Breast epithelium (tissue), 4 donors: ENCODE measurements at places on chromosomes 7 and 10.

- no peaks in the 10 kb centered on the region for H3K4me1 ChIP-seq
- no peaks in the 10 kb centered on the region for H3K27me3 ChIP-seq
- H3K4me3 ChIP-seq, result no peak overlapping the region
- H3K36me3 ChIP-seq, result no peaks in the 10 kb centered on the region
- DNase-seq, result no peak
Observed at GRCh38 chr7:88610942-88611341, 148.6 kb upstream of the ZNF804B start.

- no peaks in the 10 kb centered on the region for H3K4me1 ChIP-seq
- no peaks in the 10 kb centered on the region for H3K36me3 ChIP-seq
- H3K27me3 ChIP-seq, result no peaks in the 10 kb centered on the region
- H3K4me3 ChIP-seq, result no peak overlapping the region
- DNase-seq, result no peak
Observed at GRCh38 chr7:26912933-26913536, 48.6 kb upstream of the SKAP2 start.

GRCh38 chr7:77247206-77247850 lies 47.7 kb upstream of the FGL2 start:
- no peak overlapping the region for H3K4me3 ChIP-seq
- H3K27me3 ChIP-seq, result no peaks in the 10 kb centered on the region
- no peaks in the 10 kb centered on the region for H3K4me1 ChIP-seq
- no peak overlapping the region for H3K27ac ChIP-seq

GRCh38 chr10:42940487-42941294 lies 136.2 kb upstream of the RET start:
- peak; percentile 35 for DNase-seq
- H3K27me3 ChIP-seq, result no peaks in the 10 kb centered on the region
- H3K27ac ChIP-seq, result no peak overlapping the region
- H3K4me1 ChIP-seq, result no peaks in the 10 kb centered on the region
- H3K4me3 ChIP-seq, result no peak overlapping the region

GRCh38 chr7:44103566-44103922 lies 601 bp upstream of the AEBP1 start:
- H3K36me3 ChIP-seq, result no peaks in the 10 kb centered on the region
- no peaks in the 10 kb centered on the region for H3K27me3 ChIP-seq
- no peak for DNase-seq
- H3K27ac ChIP-seq, result peak overlapping the region; percentile 98
- peaks cover 2% of the 10 kb centered on the region for H3K4me1 ChIP-seq

DNA sequence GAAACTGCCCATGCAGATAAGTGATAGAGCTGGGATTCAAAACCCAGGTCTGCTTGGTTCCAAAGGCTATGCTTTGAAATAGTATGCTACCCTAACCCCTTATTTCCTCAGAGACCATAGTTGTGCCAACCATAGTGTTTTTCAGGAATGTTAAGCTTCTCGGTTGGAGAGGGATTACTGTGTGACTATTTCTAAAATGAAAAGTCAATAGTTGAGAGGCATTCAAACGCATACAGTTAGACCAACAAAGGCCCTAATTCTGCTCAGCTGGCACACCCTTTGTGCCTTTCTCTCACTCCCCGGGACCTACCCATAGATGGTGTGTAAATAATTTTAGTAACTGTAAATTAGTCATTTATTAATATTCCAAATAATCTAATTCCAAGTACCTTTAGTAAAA lies 64.6 kb upstream of the RNF148 start:
- H3K36me3 ChIP-seq, result no peaks in the 10 kb centered on the region
- H3K4me3 ChIP-seq, result no peak overlapping the region
- H3K27ac ChIP-seq, result no peak overlapping the region
- no peaks in the 10 kb centered on the region for H3K27me3 ChIP-seq
- no peak for DNase-seq
- H3K4me1 ChIP-seq, result no peaks in the 10 kb centered on the region

GRCh38 chr10:132355297-132355696 lies 23.3 kb downstream of the LRRC27 start:
- H3K27me3 ChIP-seq, result no peaks in the 10 kb centered on the region
- no peaks in the 10 kb centered on the region for H3K4me1 ChIP-seq
- H3K4me3 ChIP-seq, result no peak overlapping the region
- no peak for DNase-seq
- no peaks in the 10 kb centered on the region for H3K36me3 ChIP-seq

GRCh38 chr10:125838802-125839575 lies 15.6 kb downstream of the BCCIP start:
- H3K4me1 ChIP-seq, result no peaks in the 10 kb centered on the region
- no peak overlapping the region for H3K4me3 ChIP-seq
- H3K27ac ChIP-seq, result no peak overlapping the region
- peaks cover 7% of the 10 kb centered on the region for H3K36me3 ChIP-seq
- H3K27me3 ChIP-seq, result no peaks in the 10 kb centered on the region
- no peak for DNase-seq

GRCh38 chr7:134946260-134946659 lies 40.0 kb upstream of the AGBL3 start:
- no peak for DNase-seq
- H3K36me3 ChIP-seq, result no peaks in the 10 kb centered on the region
- H3K27me3 ChIP-seq, result no peaks in the 10 kb centered on the region
- no peaks in the 10 kb centered on the region for H3K4me1 ChIP-seq

DNA sequence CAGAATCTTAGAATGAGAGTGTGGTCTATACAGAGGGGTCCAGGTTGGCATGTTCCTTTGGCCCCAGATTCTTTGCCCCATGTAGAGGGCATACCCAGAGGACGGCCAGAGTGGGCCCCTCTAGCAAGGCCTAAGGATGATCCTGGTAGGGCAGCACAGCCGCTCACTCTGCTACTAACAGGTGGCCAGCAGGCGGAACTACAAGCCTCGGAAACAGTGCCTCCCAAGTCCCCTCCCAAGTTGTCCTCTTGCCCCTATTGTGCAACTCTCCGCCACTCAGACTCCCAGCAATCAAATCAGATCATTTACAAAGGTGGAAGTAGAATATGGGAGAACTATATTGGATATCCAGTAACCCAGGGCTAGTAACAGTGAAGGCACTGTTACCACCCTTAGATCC lies 107.4 kb downstream of the STRA8 start:
- no peak overlapping the region for H3K4me3 ChIP-seq
- H3K4me1 ChIP-seq, result no peaks in the 10 kb centered on the region
- no peaks in the 10 kb centered on the region for H3K36me3 ChIP-seq

- H3K27ac ChIP-seq, result no peak overlapping the region
- no peaks in the 10 kb centered on the region for H3K27me3 ChIP-seq
- no peak overlapping the region for H3K4me3 ChIP-seq
- peak; percentile 22 for DNase-seq
- no peaks in the 10 kb centered on the region for H3K36me3 ChIP-seq
Observed at GRCh38 chr10:132697578-132698200, 88.3 kb downstream of the NKX6-2 start.

- no peaks in the 10 kb centered on the region for H3K27me3 ChIP-seq
- peaks cover 9% of the 10 kb centered on the region for H3K4me1 ChIP-seq
- no peaks in the 10 kb centered on the region for H3K36me3 ChIP-seq
- H3K4me3 ChIP-seq, result peak overlapping the region; percentile 75
- DNase-seq, result peak; percentile 81
Observed at GRCh38 chr10:33330543-33331378, 3.7 kb downstream of the NRP1 start.

DNA sequence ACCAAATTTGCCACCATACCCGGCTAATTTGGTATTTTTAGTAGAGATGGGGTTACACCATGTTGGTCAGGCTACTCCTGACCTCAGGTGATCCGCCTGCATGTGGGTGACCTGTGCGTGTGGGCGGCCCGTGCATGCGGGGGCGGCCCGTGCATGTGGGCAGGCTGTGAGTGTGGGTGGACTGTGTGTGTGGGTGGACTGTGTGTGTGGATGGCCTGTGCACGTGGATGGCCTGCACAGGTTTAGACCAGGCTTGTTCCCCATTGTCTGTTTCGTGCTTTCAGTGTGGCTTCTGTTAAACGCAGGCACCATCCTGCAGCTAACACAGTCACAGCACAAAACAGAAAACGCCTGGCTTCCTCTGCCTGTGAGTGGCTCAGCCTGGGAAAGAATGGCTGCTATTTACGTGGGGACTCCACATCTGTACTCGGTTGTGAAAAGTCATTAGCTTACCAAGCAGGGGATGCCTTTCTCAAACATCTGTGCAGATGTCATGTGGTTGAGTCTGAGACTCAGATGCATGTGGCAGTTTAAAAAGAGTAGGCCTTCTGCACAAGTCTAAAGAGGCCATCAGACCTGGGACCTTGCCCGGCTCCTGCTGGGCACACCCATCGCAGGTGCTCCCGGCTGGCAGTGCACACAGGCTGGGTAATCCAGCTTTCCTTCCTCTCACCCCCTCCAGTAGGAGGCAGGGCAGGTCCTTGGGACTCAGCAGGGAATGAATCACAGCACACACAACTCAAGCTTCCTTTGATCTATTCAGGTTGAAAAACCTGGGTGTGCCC lies 91.6 kb downstream of the COBL start:
- H3K27me3 ChIP-seq, result no peaks in the 10 kb centered on the region
- H3K4me3 ChIP-seq, result no peak overlapping the region
- no peaks in the 10 kb centered on the region for H3K36me3 ChIP-seq
- peak; percentile 35 for DNase-seq

GRCh38 chr7:20597339-20597738 lies 18.1 kb upstream of the ABCB5 start:
- no peaks in the 10 kb centered on the region for H3K27me3 ChIP-seq
- H3K27ac ChIP-seq, result no peak overlapping the region
- no peak overlapping the region for H3K4me3 ChIP-seq
- no peaks in the 10 kb centered on the region for H3K4me1 ChIP-seq

GRCh38 chr10:26494018-26494417 lies 55.9 kb downstream of the APBB1IP start:
- no peaks in the 10 kb centered on the region for H3K4me1 ChIP-seq
- H3K27ac ChIP-seq, result no peak overlapping the region
- H3K27me3 ChIP-seq, result no peaks in the 10 kb centered on the region
- H3K4me3 ChIP-seq, result no peak overlapping the region

DNA sequence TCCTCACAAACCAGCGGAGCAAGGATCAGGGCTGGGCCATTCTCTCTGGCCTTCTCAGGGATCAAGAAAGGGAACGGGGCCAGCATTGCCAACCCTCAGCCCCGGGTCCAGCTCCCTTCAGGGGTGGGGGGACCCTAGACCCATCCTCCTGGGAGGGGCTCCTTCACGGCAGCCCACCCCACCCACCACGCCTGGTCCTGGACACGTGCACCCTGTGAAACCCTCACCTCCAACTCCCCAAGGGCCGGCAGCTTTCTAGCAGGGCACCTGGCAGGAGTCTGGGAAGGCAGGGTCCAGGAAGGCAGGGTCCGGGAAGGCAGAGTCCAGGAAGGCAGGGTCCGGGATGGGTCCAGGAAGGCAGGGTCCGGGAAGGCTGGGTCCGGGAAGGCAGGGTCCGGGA lies 46.6 kb upstream of the ADGRA1 start:
- no peak for DNase-seq
- no peak overlapping the region for H3K27ac ChIP-seq
- H3K27me3 ChIP-seq, result peaks cover 82% of the 10 kb centered on the region
- no peaks in the 10 kb centered on the region for H3K36me3 ChIP-seq
- no peak overlapping the region for H3K4me3 ChIP-seq

DNA sequence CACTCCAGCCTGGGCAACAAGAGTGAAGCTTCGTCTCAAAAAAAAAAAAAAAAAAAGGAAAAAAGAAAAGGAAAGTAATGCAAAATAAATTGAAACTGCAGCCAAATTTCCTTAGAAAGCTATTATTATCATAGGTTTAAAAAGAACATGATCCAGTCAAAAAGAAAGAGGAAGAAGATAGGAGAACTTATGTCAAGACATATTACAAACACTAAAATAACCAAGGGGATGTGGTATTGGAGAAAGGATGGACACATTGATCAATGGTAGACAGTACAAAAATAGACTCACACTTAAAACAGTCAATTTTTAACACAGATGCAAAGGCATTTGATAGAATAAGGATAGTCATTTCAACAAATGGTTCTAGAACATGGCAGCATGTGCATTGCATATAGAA lies 27.3 kb upstream of the PFKP start:
- no peak for DNase-seq
- no peaks in the 10 kb centered on the region for H3K27me3 ChIP-seq
- no peaks in the 10 kb centered on the region for H3K36me3 ChIP-seq
- no peaks in the 10 kb centered on the region for H3K4me1 ChIP-seq

DNA sequence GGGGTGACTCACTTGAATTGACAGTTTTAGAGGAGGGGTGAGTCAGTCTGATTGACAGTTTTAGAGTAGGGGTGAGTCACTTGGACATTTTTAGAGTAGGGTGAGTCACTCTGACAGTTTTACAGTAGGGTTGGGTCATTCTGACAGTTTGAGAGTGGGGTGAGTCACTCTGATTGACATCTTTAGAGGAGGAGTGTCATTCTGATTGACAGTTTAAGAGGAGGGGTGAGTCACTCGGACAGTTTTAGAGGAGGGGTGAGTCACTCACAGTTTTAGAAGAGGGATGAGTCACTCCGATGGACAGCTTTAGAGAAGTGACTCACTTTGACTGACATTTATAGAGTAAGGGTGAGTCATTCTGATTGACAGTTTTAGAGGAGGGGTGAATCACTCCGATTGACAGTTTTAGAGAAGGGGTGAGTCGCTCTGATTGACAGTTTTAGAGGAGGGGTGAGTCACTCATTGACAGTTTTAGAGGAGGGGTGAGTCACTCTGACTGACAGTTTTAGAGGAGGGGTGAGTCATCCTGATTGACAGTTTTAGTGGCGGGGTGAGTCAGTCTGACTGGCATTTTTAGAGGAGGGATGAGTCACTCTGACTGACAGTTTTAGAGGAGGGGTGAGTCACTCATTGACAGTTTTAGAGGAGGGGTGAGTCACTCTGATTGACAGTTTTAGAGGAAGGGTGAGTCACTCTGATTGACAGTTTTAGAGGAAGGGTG lies 595.9 kb downstream of the DNAJB6 start:
- no peaks in the 10 kb centered on the region for H3K4me1 ChIP-seq
- H3K27ac ChIP-seq, result no peak overlapping the region
- no peaks in the 10 kb centered on the region for H3K36me3 ChIP-seq
- no peak for DNase-seq
- no peak overlapping the region for H3K4me3 ChIP-seq

DNA sequence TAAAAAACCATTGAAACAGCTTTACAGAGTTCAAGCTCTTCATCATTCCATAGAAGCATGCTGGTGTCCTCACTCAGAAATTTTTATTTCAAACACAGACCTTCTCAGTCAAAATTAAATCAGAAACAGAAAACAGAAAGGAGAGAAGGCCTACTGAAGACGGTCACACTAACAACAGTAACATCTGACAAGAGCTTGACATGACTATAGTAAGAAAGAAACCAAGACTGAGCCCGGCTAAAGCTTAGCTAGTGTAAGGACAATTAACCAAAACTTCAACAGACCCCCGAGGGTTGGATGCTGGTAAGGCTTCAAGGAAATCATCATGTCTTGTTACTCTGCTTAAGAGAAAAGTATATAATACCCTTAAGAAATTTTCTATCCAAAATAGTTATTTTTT lies 38.6 kb downstream of the MTPN start:
- no peak for DNase-seq
- H3K4me3 ChIP-seq, result no peak overlapping the region
- no peaks in the 10 kb centered on the region for H3K27me3 ChIP-seq
- no peaks in the 10 kb centered on the region for H3K36me3 ChIP-seq
- H3K4me1 ChIP-seq, result no peaks in the 10 kb centered on the region

DNA sequence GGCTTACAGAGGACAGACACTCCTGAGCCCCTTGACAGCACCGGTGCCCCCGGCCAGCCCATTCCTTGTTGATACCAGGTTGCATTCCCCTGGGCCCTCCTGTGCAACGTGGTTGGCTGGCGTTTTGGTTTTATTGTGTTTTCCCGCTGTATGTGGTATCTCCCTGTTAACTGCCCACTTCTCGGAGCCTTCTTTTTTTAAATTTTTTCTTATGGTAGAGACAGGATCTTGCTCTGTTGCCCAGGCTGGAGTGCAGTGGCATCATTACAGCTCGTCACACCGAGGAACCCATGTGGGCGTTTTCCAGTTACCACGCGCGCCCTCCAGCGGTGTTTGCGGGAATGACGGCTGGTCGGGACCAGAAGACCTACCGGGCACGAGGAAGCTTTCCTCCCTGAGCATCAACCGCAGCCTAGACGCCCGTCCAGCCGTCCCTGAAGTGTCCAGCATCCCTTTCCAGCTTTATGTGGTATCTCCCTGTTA lies 16.9 kb upstream of the ZFAND2A start:
- H3K4me3 ChIP-seq, result no peak overlapping the region
- peaks cover 13% of the 10 kb centered on the region for H3K27me3 ChIP-seq
- peaks cover 3% of the 10 kb centered on the region for H3K4me1 ChIP-seq
- H3K27ac ChIP-seq, result no peak overlapping the region
